ENCODE measurements at places on chromosomes 2 and 18. TPM values are rescaled to one million over a fixed set of nuclear protein-coding genes. Genes with fewer than 3 reads are reported as not detected.

GRCh38 chr18:56569416-56569815, 69.0 kb downstream of the TXNL1 start:
- no peak for DNase-seq

DNA sequence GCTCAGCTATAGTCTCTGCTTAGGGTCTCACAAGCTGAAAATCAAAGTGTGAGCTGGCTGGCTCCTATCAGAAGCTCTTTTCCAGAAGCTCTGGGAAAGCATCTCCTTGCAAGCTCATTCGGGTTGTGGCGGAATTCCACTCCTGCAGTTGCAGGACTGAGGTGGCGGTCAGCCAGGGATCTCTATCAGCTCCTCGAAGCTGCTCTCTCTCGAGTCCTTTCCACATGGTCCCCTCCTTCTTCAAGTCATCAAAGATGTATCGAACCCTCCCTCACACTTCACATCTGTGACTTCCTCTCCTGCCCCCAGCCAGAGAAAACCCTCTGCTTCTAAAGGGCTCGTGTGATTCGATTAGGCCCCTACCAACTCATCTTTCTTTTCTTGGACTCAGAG, 141.7 kb downstream of the ZFP36L2 start:
- no peak for DNase-seq

DNA sequence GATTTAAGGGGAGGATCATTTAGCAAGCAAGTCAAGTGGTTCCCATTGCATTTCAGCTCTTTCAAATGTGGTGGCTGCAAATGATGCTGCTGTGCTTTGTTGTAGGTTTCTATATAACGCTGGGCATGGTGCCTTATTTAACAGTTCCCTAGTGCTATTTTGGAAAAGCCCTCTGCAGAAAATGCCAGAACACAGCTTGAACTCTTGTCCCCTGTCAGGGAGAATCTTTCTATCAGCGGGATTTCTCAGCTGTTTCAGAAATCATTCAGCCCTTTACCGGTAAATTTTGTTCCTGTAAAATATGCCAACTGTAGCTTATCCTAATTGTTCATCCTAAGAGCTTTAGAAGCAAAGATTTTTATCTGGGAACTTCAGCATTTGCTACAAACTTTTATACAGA, 77.8 kb upstream of the DTNA start:
- no peak for DNase-seq

The SLC11A1 gene
- total RNA-seq = 98.2 TPM

- DNase-seq = no peak
These were observed 56.1 kb downstream of the LHCGR start for GRCh38 chr2:48699348-48699930.

The BCS1L gene
- 52.2 TPM for total RNA-seq
